ENCODE measurements at places on chromosomes 2 and 18. TPM values are rescaled to one million over a fixed set of nuclear protein-coding genes. Genes with fewer than 3 reads are reported as not detected.

OLA1 gene
- total RNA-seq, result 124 TPM

OSR1 gene
- total RNA-seq, result not detected

AQP12A gene
- total RNA-seq, result not detected

TRIM43 gene
- total RNA-seq, result not detected

CTDSP1 gene
- 26.6 TPM for total RNA-seq

NAT8 gene
- total RNA-seq, result not detected

PSMG2 gene
- 113 TPM for total RNA-seq

ABCB11 gene
- total RNA-seq, result not detected

FANCL gene
- total RNA-seq, result 29.4 TPM

MAP3K19 gene
- total RNA-seq, result not detected

UBXN2A gene
- 15.5 TPM for total RNA-seq

VIL1 gene
- not detected for total RNA-seq

PPM1G gene
- total RNA-seq, result 48.9 TPM

ALLC gene
- not detected for total RNA-seq

TBC1D8 gene
- total RNA-seq, result 8.6 TPM

MOCOS gene
- 69.7 TPM for total RNA-seq

LYPD6B gene
- total RNA-seq, result not detected

ABCG5 gene
- total RNA-seq, result not detected

PCARE gene
- total RNA-seq, result under 0.01 TPM

ADD2 gene
- 2.6 TPM for total RNA-seq

GDF7 gene
- total RNA-seq, result not detected

PPP1R1C gene
- 0.31 TPM for total RNA-seq

IL36A gene
- total RNA-seq, result not detected

SGPP2 gene
- total RNA-seq, result not detected

SERPINB12 gene
- total RNA-seq, result not detected

RIT2 gene
- not detected for total RNA-seq

TEX44 gene
- not detected for total RNA-seq

SERPINB3 gene
- not detected for total RNA-seq

SNRPD1 gene
- total RNA-seq, result 18.0 TPM

LNPK gene
- 31.3 TPM for total RNA-seq

USP34 gene
- total RNA-seq, result 87.9 TPM

AFF3 gene
- 2.0 TPM for total RNA-seq

Measured in melanocyte of skin (primary cell).